Ureter (tissue), 1 donor: ENCODE measurements at places on chromosomes 7 and 10. TPM values are rescaled to one million over a fixed set of nuclear protein-coding genes. Genes with fewer than 3 reads are reported as not detected.

DNA sequence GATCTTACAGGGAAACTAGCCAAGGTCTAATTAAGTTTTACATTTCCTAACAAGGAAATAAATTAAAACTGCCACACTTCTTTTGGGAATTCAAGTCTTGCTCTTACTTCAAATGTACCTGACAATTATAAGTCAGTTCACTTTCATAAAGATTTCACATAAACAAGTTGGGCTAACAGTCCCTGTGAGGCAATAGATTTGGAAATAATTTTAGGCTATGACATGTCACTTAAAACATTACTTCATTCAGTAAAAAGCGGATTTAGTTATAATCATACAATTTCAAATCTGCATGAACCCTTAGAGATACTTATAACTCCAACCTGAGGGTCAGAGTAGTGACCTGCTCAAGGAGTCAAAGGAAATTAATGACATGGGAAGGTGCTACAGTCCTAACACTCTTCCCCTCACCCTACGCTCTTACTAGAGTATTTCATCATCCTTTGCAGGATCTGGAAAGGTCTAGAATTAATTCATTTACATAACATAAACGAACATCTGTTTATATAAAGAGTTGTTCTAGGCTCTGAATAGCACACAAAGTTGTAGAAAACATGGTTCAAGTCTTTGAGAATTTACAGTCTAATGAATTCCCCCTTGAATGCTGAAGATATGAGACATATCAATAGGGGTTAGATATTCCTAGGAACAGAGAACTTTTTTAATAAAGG is 32.3 kb upstream of the DNAJB12 start:
- no peak for DNase-seq

Gene ASZ1
- not detected for total RNA-seq

- DNase-seq, result no peak
Observed at GRCh38 chr10:87500646-87501048, 4.0 kb upstream of the MINPP1 start.

- no peak for DNase-seq
Observed at GRCh38 chr10:112136486-112137153, 46.9 kb downstream of the GPAM start.

Gene PARG
- 38.9 TPM for total RNA-seq

Gene FIGNL1
- 8.8 TPM for total RNA-seq

Gene SCRN1
- 61.2 TPM for total RNA-seq

DNA sequence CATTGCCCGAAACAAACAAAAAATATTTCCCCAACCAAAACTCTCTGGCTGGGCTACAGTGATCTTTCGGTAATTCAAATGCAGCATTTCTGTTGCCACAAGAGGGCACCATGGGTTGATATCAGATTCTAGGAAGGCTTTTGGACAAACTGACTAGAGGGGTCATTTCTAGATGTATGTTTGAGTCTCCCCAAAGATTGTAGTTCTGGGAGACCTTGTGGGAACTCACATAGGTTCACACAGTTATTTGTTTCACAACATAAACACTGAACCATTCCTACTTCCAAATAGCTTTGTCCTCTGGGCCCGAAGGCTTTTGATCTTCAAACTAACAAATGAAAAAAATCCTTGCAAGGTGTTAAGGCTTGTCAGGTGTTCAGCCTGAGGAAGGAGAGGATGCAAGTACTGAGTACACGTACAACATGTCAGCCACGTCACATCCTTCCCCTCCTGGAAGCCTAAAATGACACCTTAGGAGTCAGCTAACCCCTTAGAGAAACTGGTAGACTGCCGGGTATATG is 37.0 kb upstream of the IL15RA start:
- DNase-seq, result peak; percentile 64

DNA sequence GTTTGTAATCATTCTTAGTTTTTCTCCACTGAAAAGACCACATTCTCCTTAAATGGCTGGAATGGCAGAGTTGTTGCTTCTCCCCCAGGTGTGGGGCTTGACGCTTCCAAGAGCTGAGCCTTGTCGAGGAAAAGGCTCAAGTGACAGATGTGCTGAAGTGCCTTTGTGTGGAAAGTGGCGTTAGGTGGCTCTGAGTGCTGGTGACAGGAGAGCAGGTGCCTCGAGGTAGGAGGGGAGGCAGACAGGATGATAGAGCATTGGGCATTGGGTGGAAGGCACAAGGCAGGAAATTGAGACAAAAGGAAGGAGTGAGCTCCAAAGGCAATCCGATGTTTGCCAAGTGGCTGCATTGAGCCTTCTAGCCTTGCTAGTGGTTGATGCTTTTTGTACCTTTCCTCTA is 6.7 kb downstream of the KIAA1217 start:
- no peak for DNase-seq

Gene JAKMIP3
- 1.1 TPM for total RNA-seq

DNA sequence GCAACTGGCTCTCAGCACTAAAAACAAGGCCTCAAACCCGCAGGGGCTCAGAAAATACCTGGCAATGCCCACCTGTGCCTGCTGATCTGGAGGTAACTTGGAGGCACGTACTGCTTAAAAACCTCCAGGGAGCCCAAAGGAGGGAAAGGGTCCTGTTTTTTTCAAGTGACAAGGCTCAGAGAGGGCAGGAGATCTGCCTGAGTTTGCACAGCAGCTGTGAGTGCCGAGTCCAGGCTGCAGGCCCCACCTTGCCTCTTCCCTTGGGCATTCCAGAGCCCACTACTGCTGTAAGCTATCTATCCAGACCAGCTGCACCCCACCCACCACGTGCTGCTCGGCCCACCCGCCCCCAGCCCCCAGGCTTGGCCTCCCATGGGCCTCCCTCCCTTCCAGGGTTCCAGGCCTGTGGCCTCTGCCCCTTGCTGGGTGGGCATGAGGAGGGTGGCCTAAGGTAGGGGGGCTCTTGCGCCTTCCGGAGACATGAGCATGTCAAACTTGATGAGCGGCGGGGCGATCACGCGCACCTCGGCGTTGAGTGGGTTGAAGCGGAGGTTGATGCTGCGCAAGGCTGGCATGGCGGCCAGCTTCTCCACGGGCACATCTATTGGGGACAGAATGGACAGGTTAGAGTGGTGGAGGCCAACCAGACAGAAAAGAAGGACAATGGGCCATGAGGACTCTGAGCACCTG is 17.2 kb upstream of the NPFFR1 start:
- no peak for DNase-seq
